Progenitor cell of endocrine pancreas (in vitro differentiated cells): ENCODE measurements at places on chromosomes 2 and 18. TPM values are rescaled to one million over a fixed set of nuclear protein-coding genes. Genes with fewer than 3 reads are reported as not detected.
A peak's percentile ranks its signal among the peaks of the same experiment; 100 is the strongest.

DNA sequence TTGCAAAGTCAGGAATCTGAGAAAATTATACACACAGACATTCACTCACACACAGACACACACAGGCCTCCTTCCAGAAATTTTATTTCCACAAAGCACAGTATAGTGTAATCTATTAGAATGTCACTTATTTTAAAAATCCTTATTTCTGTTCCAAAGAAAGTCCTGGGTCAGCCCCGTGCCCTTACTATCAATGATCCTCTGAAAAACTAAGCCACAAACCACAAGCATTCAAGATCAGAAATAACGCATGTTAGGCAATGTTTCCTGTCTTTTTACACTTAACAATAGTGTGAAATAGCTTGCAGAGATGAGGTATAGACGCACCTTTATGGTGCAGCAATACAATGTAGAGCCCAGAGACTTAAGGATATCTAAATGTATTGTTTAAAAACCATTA is 25.8 kb downstream of the TBC1D8 start:
- H3K4me1 ChIP-seq: peaks cover 30% of the 10 kb centered on the region
- H3K27me3 ChIP-seq: no peaks in the 10 kb centered on the region
- H3K27ac ChIP-seq: peak overlapping the region; percentile 78
- no peak overlapping the region for H3K4me3 ChIP-seq

- H3K4me1 ChIP-seq: no peaks in the 10 kb centered on the region
- no peak for DNase-seq
- H3K36me3 ChIP-seq: peaks cover 6% of the 10 kb centered on the region
- H3K27ac ChIP-seq: no peak overlapping the region
- no peaks in the 10 kb centered on the region for H3K27me3 ChIP-seq
- H3K4me3 ChIP-seq: no peak overlapping the region
Measured at GRCh38 chr2:121611730-121612705, 37.2 kb downstream of the CLASP1 start.

- peak overlapping the region; percentile 88 for H3K27ac ChIP-seq
- H3K27me3 ChIP-seq: peaks cover 12% of the 10 kb centered on the region
- DNase-seq: no peak
- no peak overlapping the region for H3K4me3 ChIP-seq
- no peaks in the 10 kb centered on the region for H3K36me3 ChIP-seq
Measured at GRCh38 chr2:26495705-26496297, 17.9 kb upstream of the OTOF start.

DNA sequence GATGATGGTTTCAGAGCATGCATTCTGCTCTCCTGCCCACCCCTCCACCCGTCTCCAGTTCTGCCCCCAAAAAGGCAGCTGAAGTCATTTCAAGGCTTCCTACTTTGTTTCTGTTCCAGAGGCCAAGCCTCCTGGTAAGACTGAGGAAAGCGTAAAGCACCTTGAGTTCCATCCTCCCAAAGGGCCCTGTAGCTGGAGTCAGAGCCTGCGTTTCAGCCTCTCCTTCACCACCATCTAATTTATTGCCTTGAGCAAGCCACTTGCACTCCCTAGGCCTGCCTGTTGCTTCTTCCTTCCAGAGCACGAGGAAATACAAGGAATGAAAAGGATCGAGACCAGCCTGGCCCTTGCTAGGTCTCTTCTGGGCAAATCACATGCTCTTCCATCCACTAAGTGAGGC is 244.2 kb upstream of the RAB12 start:
- peaks cover 48% of the 10 kb centered on the region for H3K27me3 ChIP-seq
- H3K4me1 ChIP-seq: no peaks in the 10 kb centered on the region
- no peak for DNase-seq
- no peaks in the 10 kb centered on the region for H3K36me3 ChIP-seq

FHL2 gene
- total RNA-seq: 2.2 and 3.0 TPM in 2 replicates

GRCh38 chr2:190948671-190949070 is 65.3 kb downstream of the STAT1 start:
- H3K4me1 ChIP-seq: peaks cover 15% of the 10 kb centered on the region
- no peak overlapping the region for H3K27ac ChIP-seq
- no peak overlapping the region for H3K4me3 ChIP-seq

GRCh38 chr2:120294008-120294340 is 41.3 kb downstream of the RALB start:
- no peak overlapping the region for H3K4me3 ChIP-seq
- peaks cover 11% of the 10 kb centered on the region for H3K4me1 ChIP-seq
- no peak for DNase-seq
- no peaks in the 10 kb centered on the region for H3K27me3 ChIP-seq
- H3K36me3 ChIP-seq: peaks cover 26% of the 10 kb centered on the region

DNA sequence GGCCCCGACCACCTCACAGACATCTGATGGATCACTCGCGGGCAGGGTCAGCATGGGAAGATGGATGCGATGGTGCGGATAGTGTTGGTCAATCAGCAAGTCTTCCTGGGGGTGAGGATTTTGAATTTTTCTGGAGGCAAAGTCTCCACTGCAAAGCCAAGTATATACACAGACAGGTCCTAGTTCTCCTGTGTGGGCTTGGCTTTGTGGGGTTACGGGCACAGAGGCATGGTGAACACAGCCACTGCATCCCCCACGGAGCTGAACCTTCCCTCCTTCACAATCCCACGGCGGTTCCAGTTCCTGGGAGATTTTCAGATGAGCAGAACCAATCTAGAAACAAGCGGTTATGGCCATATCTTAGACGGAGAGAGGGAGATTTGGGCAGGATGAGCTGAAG is 35.8 kb downstream of the CNGA3 start:
- peak overlapping the region; percentile 22 for H3K27ac ChIP-seq
- peaks cover 10% of the 10 kb centered on the region for H3K4me1 ChIP-seq
- no peak for DNase-seq
- H3K36me3 ChIP-seq: no peaks in the 10 kb centered on the region

NCKAP5 gene
- 1.2 and 1.7 TPM in 2 replicates for total RNA-seq

GRCh38 chr2:237967463-237967951 is 693 bp downstream of the UBE2F start:
- H3K4me1 ChIP-seq: peaks cover 20% of the 10 kb centered on the region
- peak overlapping the region; percentile 86 for H3K4me3 ChIP-seq
- H3K36me3 ChIP-seq: peaks cover 2% of the 10 kb centered on the region
- no peaks in the 10 kb centered on the region for H3K27me3 ChIP-seq

DNA sequence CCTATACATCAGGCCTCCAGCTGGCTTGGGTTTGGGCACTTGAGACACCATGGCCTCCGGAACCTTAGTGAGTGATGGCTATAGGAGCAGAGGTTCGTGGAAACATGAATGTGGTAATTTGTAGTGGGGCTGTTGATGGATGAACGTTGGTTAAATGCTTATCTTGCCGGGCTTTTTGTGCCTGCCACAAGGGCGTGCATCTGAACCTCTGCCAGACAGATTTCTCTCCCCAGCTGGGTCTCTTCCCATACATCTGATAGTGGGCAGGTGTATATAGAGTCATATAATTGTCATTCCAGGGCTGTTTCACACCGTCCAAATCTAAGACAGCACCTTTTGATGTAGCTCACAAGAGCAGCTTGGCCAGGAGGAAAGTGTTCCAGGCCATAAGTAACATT is 14.7 kb downstream of the LAMA3 start:
- H3K36me3 ChIP-seq: no peaks in the 10 kb centered on the region
- no peak for DNase-seq
- H3K4me3 ChIP-seq: no peak overlapping the region
- no peaks in the 10 kb centered on the region for H3K4me1 ChIP-seq

GRCh38 chr2:176534798-176535466 is 265.7 kb downstream of the MTX2 start:
- DNase-seq: no peak
- H3K36me3 ChIP-seq: no peaks in the 10 kb centered on the region
- H3K4me1 ChIP-seq: no peaks in the 10 kb centered on the region
- H3K4me3 ChIP-seq: no peak overlapping the region
- H3K27ac ChIP-seq: no peak overlapping the region
- H3K27me3 ChIP-seq: peaks cover 11% of the 10 kb centered on the region

- peak overlapping the region; percentile 97 for H3K27ac ChIP-seq
- DNase-seq: no peak
- peak overlapping the region; percentile 98 for H3K4me3 ChIP-seq
- H3K27me3 ChIP-seq: no peaks in the 10 kb centered on the region
- H3K36me3 ChIP-seq: peaks cover 11% of the 10 kb centered on the region
Measured at GRCh38 chr2:102735416-102736109, 26.3 kb upstream of the TMEM182 start.

PTMA gene
- 1,066 and 1,116 TPM in 2 replicates for total RNA-seq

DNA sequence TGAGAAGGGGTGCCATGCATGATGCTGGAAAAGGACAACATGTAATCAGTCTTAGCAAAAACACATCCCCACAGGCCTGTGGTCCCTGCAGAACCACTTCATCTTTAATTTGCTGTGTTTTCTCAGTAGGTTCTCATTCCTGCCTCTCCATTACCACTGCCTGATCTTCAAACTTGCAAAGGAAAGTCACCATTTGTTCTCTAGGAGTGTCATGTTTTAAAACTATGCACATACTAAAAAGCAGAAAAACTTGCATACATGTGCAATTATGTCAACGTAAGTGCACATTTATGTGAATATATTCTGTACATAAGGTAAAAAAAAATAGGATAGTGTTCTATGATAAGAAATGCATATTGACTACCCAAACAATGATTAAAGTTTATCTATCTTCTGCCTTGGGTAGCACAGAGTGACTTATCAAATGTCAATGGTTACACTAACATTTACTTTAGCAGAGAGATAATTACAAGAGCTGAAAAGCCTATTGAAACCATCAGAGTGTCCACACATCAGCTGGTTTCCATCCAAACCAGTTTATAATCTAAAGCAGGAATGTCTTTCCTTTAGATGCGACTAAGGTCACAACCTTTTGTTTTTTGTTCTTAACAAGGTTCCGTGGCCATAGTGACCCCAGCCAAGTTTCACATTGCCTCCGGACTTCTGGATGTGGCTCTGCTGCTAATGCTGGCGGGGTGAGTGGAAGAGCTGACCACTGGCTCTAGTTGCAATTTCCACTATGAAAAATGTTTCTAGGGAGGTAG is 58.7 kb upstream of the RMDN2 start:
- no peaks in the 10 kb centered on the region for H3K36me3 ChIP-seq
- H3K27me3 ChIP-seq: peaks cover 9% of the 10 kb centered on the region
- no peak overlapping the region for H3K4me3 ChIP-seq

KCNJ13 gene
- 0.89 and 1.0 TPM in 2 replicates for total RNA-seq
